ENCODE measurements at places on chromosomes 6 and 20. TPM values are rescaled to one million over a fixed set of nuclear protein-coding genes. Genes with fewer than 3 reads are reported as not detected.

DNA sequence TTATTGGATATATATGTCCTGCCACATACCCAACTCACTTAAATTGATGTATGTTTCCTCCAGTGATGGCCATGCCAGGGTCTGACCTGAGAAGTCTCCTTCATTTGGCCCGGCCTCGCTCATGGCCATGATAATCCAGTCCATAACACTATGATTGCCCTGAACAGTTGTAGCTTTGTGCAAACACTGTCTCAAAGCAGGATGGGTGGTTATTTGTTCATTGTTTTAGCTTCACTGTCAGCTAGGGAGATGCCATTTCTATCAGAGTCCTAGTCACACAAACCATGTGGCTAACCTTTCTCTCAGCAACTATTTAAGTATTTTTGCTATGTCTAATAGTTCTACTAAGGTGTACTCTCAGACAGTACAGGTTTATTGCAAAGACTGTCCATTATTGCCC lies 47.6 kb upstream of the ZNF337 start:
- DNase-seq: no peak

DNA sequence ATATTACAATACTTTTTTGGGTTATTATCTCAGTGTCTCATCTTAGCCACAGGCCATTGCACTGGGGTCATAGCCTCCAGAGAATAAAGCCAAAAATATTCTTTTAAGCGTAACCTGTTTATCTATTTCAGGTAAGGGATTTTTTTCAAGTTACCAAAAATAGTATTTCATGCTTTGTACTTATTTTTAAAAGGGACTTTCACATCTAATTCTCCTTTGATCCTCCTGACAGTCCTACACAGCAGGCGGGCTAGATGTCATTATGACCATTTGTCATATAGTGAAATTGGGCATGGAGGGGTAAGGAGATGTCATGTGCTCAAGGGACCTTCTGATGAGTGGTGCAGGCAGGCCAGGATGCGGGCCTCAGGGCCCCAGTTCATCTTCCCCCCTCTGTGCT lies 68.9 kb downstream of the TBC1D7 start:
- no peak for DNase-seq

- DNase-seq: no peak
These were observed 11.8 kb upstream of the IBTK start for GRCh38 chr6:82259389-82259788.

- no peak for DNase-seq
These were observed 96.8 kb downstream of the RIMS1 start for GRCh38 chr6:71983131-71983530.

DNA sequence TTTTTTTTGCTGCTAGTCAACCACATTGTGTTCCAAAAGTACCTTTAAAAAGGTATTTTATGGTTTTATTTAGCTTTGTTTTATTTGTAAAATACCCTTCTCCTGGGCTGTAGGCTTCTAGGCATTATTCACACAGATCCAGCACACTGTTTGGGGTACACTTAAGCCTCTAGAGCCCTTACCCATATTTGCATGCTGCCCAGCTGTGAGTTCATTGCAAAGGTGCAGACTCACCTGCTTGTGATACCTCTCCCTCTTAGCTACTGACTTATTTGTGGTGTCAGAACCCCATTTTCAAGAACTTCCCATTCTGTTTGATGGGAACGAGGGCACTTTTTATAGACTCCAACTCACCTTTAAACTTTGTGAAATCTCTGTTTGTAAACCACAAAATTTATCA lies 69.8 kb downstream of the RIN2 start:
- no peak for DNase-seq

DNA sequence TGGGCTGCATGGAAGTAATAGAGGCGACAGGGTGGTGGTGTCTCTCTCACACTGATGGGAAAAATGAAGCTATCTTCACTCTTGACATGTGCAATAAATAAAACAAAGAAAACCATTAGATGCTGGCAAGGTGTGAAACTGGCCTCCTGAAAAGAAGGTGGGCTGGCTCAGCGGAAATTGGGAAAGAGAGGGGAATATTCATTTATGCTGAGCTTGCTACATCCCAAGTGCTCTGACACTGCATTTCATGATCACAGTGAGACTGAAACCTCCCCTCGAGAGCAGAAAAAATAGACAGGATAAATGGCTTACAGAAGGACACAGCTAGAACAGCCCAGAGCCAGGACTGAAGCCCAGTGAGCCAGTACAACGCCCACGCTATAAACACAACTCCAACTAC lies 112.1 kb upstream of the SMLR1 start:
- DNase-seq: no peak

Gene NOL7
- total RNA-seq: 58.6 TPM

GRCh38 chr6:112253841-112254816 lies at the start of gene LAMA4:
Gene LAMA4 (minus strand): TSS chr6:112254567. CDS start chr6:112254150, 417 bp downstream.
- DNase-seq: peak; percentile 71

GRCh38 chr6:11656491-11656890 lies 118.9 kb downstream of the TMEM170B start:
- no peak for DNase-seq

DNA sequence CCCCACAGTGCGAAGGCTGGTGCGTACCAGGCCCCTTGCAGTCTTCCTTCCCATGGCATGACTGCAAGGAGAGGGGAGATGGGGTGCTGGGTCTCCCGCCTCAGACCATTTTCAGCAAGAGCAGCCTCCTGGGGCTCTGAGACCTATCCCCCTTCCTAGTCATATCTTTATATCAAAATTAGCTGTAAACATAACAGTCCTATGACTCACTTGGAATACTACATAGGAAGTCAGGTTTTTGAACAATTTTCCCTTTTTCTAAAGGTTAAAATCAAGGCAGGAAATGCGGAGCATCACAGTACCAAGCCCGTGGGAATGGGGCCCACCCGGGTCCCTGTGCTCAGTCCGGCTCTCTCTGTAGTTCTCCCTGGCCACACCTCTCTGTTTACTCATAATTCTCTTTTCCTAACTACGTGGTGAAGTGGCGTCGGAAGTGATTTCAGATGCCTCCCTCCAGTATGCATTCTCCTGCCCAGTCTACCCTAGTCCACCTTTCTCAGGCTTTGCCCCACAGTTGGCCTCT lies 109.8 kb upstream of the TMEM170B start:
- DNase-seq: no peak

Gene TREML2
- total RNA-seq: not detected

Gene MYB
- not detected for total RNA-seq

- no peak for DNase-seq
These were observed 3.2 kb upstream of the RNF146 start for GRCh38 chr6:127263481-127263880.

DNA sequence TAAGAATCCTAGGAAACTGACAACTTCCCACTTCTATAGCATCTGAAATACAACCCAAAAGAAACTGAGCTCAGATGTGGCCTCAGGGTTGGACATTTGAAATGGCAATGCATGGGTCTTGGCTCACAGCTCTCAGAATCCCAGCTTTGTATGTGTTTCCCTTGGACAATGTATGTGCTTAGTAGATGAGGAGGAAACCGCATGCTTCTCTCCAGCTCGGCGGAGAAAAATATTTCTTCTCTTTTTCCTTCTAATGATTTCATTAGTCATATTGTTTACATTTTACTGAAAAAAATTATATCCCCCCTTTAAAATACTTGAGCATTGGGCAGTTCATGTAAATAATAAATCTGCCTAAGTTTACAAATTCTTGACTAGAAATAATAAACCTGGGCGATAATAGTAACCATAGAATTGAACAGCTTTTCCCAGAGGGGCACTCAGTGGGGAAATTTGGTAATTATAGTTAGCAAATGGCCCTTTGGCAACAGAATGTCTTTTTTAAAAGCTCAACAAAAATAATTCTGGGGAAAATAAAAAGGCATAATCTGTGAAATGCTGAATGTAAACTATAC lies 55.3 kb downstream of the PFDN4 start:
- no peak for DNase-seq

GRCh38 chr6:141244366-141244765 lies 888.4 kb upstream of the GJE1 start:
- no peak for DNase-seq

GRCh38 chr6:14291331-14291730 lies 173.8 kb downstream of the CD83 start:
- no peak for DNase-seq

GRCh38 chr6:87870556-87870955 lies 168.5 kb upstream of the AKIRIN2 start:
- no peak for DNase-seq

GRCh38 chr6:138088326-138088762 lies 18.9 kb downstream of the PERP start:
- no peak for DNase-seq

Gene PROKR2
- not detected for total RNA-seq

Gene RBPJL
- total RNA-seq: 0.36 TPM

GRCh38 chr6:20112241-20112640 lies 100.0 kb downstream of the MBOAT1 start:
- DNase-seq: no peak

GRCh38 chr20:17825960-17826843 lies 126.4 kb downstream of the BANF2 start:
- DNase-seq: no peak

- no peak for DNase-seq
These were observed 8.5 kb downstream of the TRMT11 start for GRCh38 chr6:125994670-125995488.

Gene TMEM74B
- total RNA-seq: 1.6 TPM

Gene TRERF1
- 11.7 TPM for total RNA-seq

DNA sequence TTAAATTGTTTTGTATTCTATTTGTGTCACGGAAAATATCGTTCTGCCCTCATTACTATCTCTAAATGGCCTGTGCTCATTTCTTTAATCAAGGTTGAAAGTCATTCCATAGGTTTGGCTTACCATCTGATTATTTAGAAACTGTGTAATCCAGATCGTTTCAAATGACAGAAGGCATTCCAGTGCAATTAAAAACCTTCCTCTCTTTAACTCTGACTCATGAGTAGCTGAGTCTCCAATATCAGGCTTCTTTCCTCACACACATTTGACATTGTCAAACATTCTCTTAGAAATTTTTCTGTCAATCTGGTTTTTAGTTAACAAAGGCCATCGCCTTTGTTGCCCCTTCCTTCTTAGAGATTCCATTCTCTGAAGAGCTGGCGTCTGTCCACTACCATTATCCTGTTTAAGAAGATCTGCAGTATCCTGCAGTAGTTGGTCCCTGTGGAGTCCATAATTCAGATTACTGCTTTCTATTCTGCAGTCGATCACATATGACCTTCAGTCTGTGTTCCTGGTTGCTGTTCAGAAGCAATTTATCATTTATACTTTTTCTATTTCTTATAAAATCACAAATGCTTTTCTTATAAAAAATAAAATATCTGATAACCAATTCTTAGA lies 3.9 kb upstream of the TRDN start:
- no peak for DNase-seq

DNA sequence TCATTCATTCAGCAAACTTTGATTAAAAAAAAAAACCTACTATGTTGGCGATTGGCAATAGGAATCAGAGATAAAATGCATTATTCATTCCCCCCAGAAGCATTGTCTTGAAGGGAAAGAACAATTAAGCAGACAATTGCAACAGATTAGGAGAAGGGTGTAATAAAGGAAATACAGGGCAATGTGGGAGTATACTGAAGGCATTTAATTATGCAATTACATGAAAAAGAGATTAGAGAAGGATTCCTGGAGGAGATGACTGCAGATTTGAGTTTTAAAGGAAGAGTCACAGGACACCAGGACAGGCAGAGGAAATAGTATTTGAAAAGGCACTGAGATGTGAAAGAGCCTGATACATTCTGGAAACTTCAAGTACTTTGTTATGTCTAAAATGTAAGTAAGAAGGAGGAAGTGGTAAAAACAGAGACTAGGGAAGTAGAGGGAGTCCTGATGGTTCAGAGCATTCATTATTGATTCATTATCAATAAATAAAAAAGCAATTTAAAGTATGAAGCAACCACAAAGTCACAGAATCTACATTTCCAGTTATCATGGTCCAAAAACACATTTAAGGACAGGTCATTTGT lies 43.7 kb downstream of the THEMIS start:
- DNase-seq: no peak

DNA sequence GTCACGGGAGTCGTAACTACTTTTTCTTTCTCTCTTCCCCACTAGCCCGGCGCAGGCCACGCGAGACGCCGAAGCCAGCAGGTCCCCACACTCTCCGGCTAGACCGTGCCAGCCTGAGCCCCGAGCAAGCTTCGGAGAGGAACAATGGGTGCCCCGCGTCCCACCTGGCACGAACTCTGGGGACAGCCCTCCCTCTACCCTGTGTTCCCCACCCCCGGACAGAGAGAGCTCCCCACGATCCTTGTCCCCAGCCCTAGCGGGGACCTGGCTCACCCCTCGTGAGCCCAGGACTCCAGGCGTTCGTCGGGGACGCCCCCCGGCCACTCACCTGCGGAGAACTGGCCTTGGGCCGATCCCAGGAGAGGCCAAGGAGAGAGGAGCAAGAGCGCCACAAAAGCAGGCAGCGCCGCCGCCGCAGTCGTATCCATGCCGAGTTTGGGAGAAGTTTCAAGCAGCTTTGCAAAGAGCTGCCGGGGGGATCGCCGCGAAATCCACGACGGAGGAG lies 416 bp downstream of the PTPRK start:
- peak; percentile 59 for DNase-seq

Gene TBC1D22B
- 12.8 TPM for total RNA-seq

Gene PPIL6
- total RNA-seq: 10.8 TPM

Gene PABPC1L
- total RNA-seq: 21.9 TPM

- no peak for DNase-seq
These were observed 82.6 kb upstream of the CNKSR3 start for GRCh38 chr6:154593122-154593521.

Gene HLA-DRA
- 19.5 TPM for total RNA-seq

DNA sequence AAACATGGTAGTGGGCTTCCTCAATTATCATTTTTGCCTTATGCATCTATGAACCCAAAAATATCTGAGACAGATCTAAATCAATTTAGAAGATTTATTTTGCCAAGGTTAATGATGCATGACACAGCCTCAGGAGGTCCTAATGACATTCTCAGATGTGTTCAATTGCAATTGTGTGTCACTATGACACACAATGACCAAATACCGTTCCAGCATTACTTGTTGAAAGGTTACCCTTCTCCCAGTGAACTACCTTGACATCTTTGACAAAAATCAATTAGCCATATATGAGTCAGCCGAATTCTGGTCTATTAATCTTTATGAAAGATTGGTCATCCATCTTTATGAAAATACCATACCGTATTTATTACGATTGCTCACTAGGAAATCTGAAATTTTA lies 592.5 kb upstream of the GJE1 start:
- no peak for DNase-seq

GRCh38 chr6:149218915-149219314 lies 98.6 kb upstream of the TAB2 start:
- no peak for DNase-seq

- DNase-seq: no peak
These were observed 74.9 kb upstream of the SLCO4A1 start for GRCh38 chr20:62567246-62568044.
